ENCODE measurements at places on chromosomes 4 and X.

DNA sequence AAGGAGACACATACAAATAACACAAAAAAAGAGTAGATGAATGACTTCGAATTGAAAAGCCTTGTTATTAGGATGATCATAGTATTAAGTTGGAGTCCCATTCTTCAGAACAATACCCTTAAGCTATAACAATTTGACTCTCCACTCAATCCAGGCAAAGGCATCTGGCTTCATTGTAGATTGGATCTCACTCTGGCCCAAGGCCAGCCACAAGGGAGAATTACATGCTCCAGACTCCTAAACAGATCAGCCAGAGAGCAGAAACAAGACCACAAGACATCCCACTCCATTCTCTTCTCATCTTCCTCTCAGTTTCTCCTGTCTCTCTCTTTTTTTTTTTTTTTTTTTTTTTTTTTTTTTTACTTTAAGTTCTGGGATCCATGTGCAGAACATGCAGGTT lies 213.9 kb downstream of the DHX15 start:
- no peak for DNase-seq

DNA sequence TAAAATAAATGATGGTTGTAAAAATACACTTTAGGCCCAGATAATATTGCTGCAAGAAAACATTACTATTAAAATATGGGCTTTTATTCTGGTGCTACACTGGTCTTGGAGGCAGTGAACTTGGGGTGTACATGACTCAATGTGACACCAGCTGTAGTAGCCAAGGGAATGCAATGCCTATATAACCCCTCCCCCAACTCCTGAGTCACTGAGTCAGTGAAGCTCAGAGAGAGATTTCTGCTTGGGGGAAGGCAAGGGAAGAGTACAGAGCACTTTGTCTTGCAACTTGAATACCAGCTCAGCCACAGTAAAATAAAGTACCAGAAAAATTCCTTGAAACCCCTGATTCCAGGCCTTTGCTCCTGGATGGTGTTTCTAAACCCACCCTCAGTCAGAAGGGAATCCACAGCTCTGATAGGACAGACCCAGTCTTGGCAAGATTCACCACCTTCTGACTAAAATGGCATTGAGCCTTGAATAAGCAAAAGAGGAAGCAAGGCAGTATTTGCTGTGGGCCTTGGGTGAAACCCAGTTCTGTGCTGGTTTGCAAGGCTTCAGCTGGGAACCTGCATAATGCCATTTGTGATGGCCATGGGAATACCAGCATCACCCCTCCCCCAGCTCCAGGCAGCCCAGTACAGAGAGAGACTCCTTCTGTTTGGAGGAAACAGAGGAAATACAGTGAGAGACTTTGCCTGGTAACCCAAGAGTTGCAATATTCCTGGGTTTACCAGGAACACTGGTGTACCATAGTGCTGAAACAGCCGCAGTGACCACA lies 209.9 kb downstream of the IQCM start:
- DNase-seq, result no peak

DNA sequence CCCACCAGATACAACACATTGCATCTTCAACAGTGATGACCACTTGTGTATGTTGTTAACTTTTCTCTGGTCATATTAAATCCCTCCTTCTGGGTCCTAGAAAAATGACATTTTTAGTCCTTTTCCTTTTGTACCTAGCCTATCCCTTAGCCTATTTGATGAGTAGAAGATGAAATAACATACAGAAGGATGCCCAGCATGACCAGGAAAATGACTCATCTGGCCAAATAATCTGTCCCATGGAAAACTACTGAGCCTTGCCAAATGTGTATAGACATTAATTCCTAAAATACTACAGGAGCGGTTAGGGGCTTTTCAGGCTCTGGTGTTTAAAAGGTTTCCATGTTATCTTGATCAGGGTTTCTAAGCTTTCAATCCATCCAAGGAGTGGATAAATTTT lies 129.0 kb upstream of the KCNIP4 start:
- no peak for DNase-seq

- DNase-seq, result no peak
These were observed 84.1 kb upstream of the H2AZ1 start for GRCh38 chr4:100034023-100034664.

GRCh38 chr4:44674471-44674870 lies 3.7 kb upstream of the GUF1 start:
- DNase-seq, result no peak

DNA sequence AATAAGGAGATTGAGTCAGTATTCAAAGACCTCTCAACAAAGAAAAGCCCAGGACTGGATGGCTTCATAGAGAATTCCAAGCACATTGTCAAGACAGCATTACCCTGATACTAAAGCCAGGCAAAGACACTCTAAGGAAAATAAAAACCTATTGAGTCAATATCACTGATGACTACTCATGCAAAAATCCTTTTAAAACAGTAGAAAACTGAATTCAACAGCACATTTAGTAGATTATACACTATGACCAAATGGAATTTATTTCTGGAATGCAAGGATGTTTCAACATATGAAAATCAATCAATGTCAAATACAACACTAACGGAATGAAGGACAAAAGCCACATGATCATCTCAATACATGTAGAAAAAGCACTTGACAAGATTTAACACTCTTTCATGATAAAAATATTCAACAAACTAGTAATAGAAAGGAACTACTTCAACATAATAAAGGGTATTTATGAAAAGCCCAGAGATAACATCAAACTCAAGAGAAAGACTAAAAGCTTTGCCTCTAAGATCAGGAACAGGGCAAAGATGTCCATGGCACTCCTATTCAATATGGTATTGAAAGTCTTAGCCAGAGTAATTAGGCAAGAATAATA lies 633.3 kb downstream of the ANKRD50 start:
- no peak for DNase-seq

DNA sequence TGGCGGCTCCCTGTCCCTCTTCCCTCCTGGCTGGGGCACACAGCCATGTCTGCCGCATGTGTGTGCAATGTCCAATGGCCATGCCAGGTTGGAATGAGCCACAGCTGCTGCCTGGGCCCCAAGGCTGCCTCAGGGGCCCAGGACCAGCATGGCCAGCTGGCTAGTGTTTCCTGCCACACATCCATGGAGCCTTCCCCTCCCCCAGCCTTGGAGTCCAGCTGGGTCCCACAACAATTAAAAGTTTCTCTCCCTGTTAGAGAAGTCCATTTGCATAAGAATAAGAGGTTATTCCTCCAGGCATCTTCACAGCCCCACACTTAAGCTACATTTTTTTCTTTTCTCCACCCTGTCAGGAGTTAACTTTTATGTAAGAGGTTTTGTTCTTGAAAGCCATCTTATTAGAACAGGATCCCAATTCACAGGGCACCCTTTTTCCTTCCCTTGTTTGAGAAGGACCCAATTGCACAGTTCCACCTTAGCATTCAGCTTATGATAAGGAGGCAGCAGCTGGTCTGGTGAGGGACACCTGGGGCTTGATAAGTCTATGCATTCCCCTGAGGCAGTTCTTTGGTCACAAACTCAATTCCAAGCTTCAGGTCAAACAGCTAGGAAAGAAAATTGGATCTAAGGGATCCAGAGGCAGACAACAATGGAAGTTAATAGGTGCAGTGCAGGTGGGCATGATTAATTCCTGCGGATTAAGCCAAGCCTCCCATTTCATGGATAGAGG lies 963.3 kb upstream of the GRIA3 start:
- no peak for DNase-seq

DNA sequence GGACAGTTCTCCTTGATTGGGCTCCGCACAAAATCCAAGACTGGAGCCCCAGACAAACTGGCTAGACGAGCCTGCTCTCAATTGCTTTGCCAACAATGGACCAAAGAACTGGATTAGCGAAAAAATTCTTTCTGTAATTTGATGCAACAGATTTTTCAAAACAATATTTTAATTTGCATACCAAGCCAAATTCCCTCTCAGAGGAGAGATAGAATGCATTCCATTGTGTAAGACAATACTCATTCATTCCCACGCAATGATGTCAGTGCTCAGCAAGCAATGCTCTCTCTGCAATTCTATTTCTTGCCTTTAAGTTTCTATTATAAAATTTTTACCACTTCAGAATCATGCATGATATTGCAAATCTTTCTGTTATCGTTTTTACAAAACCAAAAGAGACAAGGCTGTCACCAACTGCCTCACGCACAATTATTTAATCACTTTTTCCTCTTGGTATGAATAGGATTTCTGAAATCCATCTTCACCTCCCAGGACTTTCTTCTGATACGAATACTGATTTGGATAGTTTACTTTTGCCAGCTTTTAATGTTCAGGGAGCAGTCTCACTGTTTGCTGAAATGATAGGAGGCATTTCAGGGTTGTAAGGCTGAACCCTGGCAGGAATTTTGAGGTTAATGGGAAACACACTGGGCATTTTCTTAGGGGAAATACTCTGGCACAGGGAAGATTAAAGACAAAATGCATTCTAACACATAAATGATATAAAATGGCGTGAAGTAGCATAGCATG lies 46.1 kb upstream of the HCCS start:
- no peak for DNase-seq

GRCh38 chr4:150710770-150711375 lies 128.9 kb downstream of the MAB21L2 start:
- no peak for DNase-seq

Measured in left lobe of liver (tissue), 2 donors.